ENCODE measurements at places on chromosomes 12 and 14.

DNA sequence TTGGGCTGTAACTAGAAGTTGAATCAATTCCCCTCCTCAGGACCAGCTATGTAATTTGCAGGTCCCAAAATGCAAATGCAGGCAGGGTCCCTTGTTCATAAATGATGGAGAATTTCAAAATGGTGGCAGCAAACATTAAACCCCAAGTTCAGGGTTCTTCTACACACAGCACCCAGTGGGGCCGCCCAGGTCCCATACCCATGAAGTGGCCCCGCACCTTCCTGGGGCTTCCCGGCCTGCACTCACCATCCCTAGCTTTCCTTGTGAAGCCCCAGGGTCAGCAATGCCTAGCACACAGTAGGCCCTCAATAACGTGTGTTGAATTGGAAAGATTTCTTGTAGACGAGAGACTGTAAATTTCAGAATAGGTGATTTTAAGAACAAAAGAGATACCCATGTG, 76.0 kb downstream of the NTF3 start:
- no peak for DNase-seq

DNA sequence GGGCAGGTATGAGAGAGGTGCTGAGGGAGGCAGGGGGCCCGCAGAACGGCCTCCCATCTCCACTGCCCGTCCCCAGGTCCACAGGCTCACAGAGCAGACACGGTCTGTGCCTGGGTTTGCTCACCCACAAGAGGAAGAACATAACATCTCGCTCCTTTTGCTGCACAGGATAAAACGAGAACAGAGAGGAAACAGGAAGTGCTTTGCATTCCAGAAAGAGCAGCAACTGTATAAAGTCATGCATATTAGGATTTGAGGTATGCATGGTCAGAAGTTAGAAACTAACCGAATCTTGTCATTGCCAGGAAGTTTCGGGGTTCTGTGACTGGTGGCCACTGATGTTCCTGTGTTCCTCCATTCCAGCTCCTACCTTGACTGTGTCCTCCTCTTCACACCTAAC, 25.0 kb downstream of the NTF3 start:
- DNase-seq = no peak

GRCh38 chr12:64672925-64673409, 62.7 kb downstream of the RASSF3 start:
- no peak for DNase-seq

- DNase-seq = no peak
These were observed 12.3 kb downstream of the TMEM117 start for GRCh38 chr12:43848226-43848507.

GRCh38 chr12:90690120-90690519, 264.9 kb downstream of the CCER1 start:
- no peak for DNase-seq

DNA sequence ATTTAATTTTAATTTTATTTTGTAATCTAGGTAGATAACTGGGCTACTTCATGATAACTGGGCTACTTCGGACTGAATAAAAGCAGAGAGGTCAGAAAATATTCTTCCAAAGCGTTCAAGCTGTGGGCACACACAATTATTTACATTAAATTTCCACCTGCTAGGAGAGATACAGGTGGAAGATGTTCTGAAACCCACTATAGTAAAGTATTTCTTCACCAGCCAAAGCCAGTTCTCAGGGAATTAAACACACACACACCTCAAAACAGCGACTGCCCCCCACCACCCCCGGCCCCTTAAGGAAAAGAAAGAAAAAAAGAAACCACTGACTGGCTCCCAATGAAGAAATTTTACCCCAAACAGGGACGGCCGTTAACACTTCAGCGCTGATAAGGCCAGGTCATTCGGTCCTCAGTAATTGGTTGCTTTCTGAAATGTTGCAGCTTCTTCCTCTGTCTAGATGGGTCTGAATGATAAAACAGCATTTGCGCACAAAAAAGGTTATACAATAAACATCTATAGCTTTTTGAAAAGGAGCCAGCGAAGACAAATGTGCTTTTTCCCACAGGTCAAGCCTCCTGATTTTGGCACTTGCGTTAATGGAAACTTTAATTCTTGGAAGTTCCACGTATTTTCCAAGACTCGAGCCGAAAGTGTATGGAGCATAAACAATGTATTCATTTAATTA, 771 bp upstream of the KCNJ8 start:
- no peak for DNase-seq

DNA sequence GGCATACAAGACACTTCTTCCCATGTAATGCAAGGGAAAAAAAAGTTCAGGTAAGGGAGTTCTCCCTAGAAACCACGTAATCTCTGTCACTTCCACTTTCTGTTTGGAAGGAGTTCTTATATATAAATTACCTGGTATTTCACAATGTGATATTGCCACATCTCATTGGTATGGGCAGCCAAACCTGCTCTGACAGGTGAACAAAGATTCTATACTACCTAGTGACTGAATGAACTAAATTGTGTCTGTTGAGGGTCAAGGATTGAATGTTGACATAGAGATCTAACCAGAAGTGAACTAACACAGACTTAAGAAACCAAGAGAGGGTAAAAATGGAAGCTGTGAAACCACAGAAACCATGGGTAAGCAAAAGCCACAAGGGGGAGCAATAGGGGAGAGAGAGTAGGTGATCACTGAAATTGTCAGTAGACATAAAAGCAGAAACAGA, 161.3 kb downstream of the RPL10L start:
- DNase-seq = no peak

DNA sequence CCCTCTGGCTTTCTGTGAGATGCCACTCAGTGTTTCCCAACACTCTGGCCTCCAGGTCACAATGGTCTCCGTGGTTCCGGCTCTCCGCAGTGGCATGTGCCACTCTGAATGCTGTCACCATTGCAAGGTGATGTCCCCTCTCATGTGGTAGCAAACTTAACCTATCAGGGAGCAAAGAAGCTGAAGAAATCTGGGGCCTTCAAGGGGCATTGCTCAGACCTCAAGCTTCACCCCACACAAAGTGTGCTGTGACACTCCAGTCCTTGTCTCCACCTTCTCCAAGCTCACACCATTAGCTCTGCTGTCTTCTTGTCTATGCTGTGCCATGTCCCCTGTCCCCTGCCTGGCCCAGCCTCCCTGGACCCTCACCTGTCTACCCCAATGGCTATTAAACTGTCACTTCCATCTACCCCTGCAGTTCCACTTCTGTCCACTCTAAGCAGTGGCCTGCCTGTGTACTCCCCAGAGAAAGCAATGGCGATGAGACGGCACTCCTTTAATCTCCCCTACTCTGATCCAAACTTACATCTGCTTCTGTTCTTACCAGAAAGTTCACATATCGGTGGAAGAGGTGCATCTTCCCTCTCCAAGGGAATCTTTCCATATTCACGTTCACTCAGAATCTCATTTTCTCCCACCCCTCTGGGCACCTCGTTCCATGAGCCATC, 93.7 kb downstream of the DHRS2 start:
- DNase-seq = no peak

DNA sequence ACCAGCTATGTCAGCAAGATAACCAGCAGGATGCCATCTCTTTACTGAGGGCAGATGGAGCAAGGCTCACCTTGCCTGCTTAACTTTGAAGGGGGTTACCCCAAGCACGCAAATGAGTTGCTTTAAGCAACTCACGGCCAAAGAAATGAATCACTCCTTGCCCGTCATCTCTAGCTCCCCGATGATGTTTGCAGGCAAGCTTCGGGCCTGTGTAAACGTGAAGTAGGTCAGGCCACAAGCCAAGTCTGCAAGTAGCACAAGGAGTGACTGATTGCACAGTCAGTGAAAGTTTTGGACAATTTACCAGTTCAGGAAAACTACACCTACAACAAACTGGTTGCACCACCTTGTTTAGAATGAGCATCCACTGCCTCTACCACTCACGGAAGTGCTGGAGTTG, 699.7 kb upstream of the TBX3 start:
- DNase-seq = no peak

DNA sequence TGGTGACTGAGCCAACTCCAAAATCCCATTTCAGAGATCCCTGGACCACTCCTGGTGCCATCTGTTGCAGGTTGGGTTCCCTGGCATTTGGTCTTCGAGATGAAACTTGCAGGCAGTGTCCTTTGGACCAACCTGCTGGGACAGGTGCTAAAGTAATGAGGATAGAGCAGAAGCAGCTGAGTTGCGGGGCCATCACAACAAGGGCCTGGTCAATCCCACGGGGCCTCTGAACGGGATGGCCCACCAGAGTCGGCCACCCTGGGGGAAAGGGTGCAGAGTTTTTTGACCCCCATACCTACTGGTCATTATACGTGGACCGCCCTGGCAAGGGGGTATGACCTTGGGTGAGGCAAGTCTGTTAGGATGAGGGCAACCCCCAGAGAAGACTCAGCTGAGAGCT, 39.3 kb downstream of the DLK1 start:
- no peak for DNase-seq

GRCh38 chr14:68590201-68590522, 202.7 kb downstream of the ZFP36L1 start:
- no peak for DNase-seq

GRCh38 chr12:68227356-68227755, 1.7 kb upstream of the IL26 start:
- DNase-seq = no peak

DNA sequence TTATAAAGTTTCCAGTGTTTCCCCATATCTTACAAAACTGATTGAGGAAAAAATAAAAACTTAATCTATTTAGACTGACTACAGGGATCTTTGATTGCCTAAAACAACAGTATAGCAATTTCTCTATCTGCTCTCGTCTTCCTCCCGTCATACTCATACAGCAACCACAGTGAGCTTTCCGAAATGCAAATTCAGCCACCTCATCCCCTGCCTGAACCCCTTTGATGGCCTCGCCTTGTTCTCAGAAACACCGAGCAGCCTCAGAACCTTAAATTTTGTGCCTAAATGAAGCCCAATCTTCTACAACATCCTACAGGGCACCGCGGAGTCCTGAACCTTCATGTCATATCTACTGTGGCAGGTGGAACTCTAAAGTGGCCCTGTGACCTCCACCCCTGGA, 223.7 kb upstream of the TMEM132C start:
- no peak for DNase-seq

DNA sequence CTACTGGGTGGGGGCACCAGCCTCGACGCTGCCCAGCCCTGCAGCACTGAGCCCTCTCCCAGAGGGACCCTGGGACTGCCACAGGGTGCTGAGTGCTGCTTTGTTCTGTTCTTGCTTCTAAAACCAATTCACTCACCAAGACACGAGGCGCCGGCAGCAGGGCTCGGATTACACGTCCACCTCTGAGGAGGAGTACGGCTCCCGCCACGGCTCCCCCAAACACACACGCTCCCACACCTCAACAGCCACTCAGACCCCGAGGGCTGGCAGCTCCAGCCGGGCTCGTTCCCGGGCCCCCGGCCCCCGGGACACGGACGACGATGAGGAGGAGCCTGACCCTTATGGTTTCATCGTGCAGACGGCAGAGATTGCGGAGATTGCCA, 24.3 kb downstream of the CEP170B start:
- DNase-seq = no peak

DNA sequence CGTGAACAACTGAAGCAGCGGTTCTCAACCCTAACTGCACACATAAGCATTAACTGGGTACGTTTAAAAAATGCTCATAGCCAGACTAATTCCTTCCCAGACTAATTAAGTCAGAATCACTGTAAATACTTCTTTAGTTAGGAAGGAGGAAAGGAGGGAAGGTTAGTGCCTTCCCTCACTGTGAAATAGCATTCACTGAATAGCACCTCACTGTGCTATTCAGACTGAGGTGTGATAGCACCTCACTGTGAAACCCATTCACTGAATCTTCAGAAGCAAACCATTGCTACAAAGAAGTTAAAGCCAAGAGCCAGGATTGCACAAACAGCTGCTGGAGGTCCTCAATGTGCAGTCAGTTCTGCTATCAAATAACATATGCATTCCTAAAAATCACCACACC, 58.8 kb downstream of the RTN1 start:
- no peak for DNase-seq

GRCh38 chr14:39243831-39244230, 10.1 kb downstream of the MIA2 start:
- no peak for DNase-seq

- DNase-seq = no peak
These were observed 67.8 kb downstream of the OTX2 start for GRCh38 chr14:56742391-56742878.

- DNase-seq = no peak
These were observed 147.6 kb downstream of the PAH start for GRCh38 chr12:102769323-102769916.

- DNase-seq = no peak
These were observed 227.3 kb downstream of the DPF3 start for GRCh38 chr14:72666610-72667009.

DNA sequence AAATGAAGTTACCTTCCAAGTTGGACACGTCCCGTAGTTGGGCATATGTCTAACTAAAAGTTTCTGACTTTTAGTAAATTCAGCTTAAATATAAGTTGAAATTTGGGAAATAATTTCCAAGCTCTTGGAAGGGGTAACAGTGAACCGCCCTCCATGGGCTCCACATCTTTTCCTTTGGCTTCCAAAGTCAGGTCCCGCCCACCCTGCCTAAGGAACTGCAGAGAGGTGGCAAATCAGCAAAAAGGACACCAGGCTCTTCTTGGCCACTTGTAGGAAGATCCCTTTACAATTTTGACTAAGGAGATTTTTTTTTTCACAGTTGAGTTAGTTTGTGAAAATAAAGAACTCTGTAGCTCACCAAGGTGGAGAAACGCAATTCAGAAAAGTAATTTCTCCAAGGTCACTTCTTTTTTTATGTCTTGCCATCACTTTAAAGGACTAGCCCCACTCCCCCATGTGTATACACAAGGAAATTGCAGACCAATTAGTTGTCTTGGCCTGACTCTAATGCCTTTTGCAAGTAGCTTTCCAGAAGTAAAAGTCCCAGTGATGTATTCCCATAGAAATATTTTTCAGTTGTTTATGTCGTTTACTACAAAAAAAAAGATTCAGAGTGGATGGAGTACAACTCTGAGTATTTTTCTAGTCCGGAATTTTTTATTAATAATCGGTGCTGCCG, 181.2 kb downstream of the PELI2 start:
- DNase-seq = no peak

GRCh38 chr14:104321802-104322130, 183.4 kb downstream of the KIF26A start:
- DNase-seq = no peak

GRCh38 chr14:72714094-72714493, 179.8 kb downstream of the DPF3 start:
- DNase-seq = no peak

DNA sequence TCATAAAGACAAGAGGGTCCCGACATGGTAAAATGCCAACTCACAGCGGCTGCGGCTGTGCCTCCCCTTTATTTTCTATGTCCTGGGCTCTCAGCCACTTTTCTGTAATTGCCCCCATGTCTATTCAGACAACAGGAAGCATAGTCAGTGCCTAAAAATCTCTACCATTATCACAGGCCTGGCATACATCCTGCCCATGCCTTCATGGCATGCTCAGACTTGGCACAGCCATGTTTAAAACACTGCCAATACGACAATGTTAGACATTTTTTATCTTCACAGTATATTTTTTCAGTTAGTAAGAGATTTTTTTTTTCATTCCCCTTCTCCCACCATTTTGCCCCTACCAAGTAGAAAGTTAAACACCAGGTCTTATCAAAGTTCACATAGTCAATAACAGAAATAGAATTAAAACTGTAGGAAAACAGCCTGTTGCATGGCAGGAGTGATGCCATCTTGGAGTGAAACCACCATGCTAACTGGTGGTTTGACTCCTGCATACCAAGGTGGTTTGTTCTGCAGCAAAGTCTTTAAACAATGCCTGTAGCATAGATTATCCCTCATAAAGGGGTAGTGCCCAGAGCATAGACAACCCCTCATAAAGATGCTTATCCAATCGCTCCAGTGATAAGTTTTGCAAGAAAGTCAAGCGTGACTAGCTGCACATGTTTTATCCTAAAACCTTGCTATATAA, 18.9 kb upstream of the CERS5 start:
- DNase-seq = no peak
